ENCODE measurements at places on chromosomes 5 and 9.

DNA sequence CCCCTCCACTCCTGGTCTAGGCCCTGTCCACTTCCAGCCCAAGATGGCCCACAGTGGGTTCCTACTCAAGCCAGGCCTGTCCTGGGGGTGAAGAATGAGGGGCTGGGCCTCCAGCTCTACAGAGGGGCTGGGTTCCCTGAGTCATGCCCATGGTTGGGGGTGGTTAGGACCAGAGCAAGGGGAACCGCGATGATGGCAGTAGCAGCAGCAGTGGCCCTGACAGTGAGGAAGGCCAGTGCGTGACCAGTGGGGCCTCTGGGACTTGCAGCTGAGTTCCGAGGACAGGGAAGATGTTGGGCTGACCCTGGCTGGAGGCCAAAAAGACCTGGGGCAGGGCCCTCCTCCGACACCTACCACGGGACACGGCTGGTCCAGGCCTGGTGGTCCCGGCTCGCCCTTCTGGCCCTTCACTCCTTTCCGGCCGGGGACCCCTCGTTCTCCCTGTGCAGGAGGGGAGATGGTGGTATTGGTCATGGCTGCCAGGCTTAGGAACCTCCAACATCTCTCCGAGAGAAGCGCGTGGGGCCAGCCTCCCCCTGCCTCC lies 9.2 kb upstream of the PHYKPL start:
- DNase-seq, result no peak

GRCh38 chr9:94084314-94084713 lies at the start of gene PTPDC1:
TSS of gene PTPDC1 (plus strand) at chr9:94084464. CDS start at chr9:94084531, 67 bp downstream.
- peak; percentile 87 for DNase-seq

- DNase-seq, result no peak
These were observed 21.2 kb downstream of the LVRN start for GRCh38 chr5:115983519-115983918.

DNA sequence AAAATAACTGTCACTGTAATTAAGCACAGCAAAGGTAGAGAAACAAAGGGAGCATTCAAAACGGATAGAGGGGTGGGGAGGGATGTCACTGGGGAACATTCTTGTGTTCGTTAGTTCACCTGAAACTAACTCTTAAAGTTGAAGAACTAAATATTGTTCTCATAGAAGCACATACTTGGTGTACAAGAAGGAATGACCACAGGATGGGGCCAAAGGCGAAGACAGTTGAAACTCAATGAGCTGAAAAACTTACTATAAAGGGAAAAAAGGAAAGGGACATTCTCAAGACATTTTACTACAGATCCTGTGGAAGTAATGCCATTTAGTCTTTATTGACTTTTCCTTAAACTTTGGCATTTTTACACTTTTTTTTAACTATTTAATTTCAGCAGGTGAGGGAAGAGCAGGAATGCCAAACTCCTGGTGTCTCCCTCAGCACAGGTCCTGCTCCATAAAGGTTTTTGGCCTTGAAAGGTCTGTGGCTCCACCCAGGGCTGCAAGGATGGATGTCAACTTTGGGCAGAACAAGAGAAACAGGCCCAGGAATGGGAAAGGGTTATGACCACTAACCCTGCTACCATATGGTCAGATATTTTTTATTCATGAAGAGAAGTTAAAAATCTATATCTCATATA lies 197.6 kb upstream of the RASA1 start:
- DNase-seq, result peak; percentile 10

DNA sequence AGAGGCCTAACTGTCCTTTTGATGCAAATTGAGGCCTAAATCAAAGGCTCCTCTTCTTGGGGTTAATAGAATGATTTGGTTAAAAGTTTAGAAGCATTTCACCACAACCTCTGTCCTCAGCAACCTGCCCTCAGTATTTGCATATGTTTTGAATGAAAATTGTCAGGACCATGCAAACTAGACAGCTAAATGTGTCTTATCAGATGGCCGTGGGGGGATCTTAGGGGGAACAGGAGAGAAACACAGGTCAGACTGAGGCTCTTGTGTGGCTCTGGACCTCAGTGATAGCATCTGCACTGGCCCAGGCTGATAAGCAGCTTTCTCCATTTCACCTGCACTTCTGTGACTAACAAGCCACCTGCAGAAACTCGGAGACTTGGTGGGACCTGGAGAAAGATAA lies 49.0 kb downstream of the FOXI1 start:
- DNase-seq, result no peak
